ENCODE measurements at places on chromosomes 5 and 9.
A peak's percentile ranks its signal among the peaks of the same experiment; 100 is the strongest.

GRCh38 chr9:113999256-114000062, 78.6 kb downstream of the AMBP start:
- no peak for DNase-seq

DNA sequence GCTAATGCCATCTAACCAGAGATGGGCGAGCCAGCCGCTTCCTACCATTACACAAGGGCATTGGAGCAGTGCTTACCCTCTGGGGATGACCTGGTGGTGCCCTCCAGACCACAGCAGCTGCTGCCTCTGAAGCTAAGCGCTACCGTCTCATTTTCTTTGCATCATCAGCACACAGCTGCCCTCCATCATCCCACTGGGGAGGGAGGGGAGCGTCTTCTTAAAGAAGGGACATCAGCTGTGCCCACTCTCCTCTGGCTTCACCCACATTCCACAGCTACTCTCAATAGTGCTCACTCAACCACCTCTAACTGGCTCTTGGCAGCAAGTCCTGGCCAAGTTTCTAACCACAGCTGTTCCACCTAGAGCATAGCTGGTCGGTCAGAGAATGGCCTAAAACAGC, 503.4 kb downstream of the NFIB start:
- DNase-seq: no peak

DNA sequence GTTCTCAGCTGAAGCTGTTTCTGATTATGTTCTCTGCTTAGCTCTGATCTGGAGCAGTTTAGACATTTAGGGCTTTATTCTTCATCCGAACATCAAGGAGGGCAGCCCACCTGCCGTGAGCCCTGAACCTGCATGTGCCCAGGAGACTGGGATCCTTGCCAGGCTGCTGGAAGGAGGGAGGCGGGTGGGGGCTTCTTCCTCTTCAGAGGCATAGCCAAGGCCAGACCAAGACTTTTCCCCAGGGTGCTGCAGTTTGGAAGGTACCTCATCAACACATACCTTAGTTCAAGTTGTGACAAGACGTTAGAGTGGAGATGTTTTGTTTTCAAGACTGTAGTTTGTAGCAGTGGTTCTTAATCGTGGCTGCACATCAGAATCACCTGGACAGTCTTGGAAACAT, 64.9 kb downstream of the RALGPS1 start:
- no peak for DNase-seq

GRCh38 chr9:13171261-13171660, 108.2 kb downstream of the MPDZ start:
- no peak for DNase-seq

- DNase-seq: no peak
Observed at GRCh38 chr9:78470216-78470615, 173.3 kb downstream of the PSAT1 start.

DNA sequence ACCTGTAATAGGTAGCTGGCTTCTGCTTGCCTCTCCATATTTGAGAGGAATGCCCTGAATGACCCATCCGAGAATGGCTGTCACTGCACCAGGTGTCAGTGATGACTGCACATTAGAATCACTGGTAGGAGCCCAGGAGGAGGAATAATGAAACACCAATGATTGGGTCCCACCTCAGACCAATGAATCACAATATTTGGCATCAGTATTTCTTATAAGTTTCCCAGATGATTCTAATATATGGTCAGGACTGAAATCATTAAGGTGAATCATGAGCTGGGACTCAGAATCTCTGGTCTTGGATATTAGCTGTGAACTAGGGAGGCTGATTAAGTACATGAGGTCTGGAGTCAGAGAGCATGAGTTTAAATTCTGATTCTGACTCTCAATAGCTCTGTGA, 23.4 kb downstream of the ARSB start:
- DNase-seq: no peak

- DNase-seq: no peak
Observed at GRCh38 chr9:92887880-92888338, 10.1 kb upstream of the ZNF484 start.

DNA sequence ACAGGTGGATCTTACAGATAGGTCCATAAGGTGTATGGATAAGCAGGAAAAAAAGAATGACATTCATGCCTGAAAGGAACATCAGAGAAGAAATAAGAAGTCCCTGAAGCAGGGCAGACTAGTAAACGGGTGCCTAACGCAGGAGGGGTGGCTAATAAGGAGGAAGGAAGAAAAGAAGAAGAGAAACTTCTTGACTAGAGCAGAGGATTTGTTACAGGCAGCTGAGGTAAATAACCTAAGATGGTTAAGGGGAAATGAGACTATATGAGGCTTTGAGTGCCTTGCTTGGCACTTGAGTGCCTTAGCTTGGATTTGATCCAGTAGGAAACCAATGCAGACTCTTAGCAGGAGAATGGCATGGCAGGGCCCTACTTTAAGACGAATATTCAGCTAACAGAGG, 313.5 kb upstream of the PDE4D start:
- DNase-seq: no peak

- DNase-seq: no peak
Observed at GRCh38 chr5:99600952-99601351, 672.1 kb upstream of the CHD1 start.

GRCh38 chr9:79962836-79963235, 391.1 kb downstream of the TLE4 start:
- no peak for DNase-seq

GRCh38 chr9:120477534-120478001, 102.4 kb downstream of the CDK5RAP2 start:
- peak; percentile 3 for DNase-seq

GRCh38 chr9:86795047-86795442, 152.3 kb downstream of the GAS1 start:
- DNase-seq: no peak

DNA sequence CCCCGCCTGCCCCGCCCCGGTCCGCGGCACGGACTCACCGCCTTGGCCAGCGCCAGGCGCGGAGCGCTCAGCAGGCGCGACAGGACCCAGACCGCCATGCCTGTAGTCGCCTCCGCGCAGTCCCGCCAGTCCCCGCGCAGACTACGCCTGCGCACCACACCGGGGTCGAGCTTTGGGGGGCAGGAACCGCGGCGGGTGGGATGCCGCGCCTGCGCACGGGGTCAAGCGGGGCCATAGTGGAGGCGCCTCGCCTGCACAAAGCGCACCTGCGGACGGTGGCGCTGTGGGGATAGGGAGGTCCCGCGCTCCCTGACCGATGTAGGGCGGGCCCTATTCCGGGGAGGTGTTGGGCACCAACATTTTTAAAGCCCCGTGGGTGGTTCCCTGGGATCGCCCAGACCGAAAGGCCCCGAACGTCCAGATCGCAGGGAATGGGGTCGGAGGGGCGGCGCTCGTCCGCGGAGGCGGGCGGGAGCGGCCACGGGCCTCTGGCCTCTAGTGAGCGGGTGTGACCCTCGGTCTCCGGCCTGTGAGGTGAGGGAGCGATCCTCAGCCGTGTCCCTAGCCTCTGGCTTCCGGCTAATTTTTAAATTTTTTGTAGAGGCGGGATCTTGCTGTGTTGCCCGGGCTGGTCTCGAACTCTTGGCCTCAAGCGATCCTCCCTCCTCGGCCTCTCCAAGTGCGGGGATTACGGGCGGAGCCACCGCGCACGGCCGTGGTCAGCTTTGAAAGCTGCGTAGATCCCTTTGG, 70.8 kb upstream of the LPCAT1 start:
- peak; percentile 67 for DNase-seq

- no peak for DNase-seq
Observed at GRCh38 chr9:110260911-110261310, 4.6 kb upstream of the TXN start.

- DNase-seq: no peak
Observed at GRCh38 chr9:68496356-68496755, 44.3 kb downstream of the TMEM252 start.

DNA sequence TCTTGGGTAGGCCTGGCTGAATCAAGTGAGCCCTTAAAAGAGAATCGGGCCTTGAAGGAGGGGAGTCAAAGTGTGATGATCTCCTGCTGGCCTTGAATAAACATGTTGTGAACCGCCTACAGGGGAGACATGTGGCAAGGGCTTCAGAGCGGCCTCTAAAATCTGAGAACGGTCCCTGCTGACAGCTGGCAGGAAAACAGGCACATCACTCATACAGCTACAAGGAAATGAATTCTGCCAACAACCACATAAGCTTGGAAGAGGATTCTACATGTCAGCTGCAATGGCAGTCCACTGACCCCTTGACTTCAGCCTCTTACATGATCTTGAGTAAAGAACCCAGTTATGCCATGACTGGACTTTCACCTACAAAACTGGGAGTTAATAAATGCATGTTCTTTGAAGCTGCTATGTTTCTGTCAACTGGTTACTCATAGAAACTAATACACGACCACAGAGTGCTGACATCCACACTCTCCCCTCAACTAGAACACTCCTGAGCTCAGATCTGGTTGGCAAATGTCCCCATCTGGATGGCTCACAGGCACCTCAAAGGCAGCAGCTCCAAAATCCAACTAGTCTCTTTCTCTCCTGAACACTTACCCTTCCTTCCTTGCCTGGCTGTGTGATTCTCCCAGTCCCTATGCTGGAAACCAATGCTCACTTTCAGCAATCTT, 333.1 kb downstream of the ASTN2 start:
- no peak for DNase-seq

DNA sequence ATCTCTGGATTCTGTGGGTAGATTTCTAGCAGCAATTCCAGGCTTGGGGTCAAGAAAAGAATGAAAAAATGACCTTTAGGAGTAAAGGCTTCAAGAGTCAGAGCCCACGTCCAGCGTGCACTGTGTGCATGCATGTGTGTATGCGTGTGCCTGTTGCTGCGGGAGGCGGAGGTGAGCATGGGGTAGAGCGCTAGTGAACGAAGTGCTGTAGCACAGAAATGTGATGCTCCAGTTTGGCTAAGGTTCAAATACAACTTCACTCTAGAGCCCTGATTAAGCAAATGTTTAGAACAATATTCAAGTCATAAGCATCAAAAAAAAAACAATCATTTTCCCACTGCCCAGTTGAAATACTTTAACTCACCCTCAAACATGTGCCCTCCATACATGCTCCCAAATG, 403.9 kb downstream of the ZNF608 start:
- no peak for DNase-seq

DNA sequence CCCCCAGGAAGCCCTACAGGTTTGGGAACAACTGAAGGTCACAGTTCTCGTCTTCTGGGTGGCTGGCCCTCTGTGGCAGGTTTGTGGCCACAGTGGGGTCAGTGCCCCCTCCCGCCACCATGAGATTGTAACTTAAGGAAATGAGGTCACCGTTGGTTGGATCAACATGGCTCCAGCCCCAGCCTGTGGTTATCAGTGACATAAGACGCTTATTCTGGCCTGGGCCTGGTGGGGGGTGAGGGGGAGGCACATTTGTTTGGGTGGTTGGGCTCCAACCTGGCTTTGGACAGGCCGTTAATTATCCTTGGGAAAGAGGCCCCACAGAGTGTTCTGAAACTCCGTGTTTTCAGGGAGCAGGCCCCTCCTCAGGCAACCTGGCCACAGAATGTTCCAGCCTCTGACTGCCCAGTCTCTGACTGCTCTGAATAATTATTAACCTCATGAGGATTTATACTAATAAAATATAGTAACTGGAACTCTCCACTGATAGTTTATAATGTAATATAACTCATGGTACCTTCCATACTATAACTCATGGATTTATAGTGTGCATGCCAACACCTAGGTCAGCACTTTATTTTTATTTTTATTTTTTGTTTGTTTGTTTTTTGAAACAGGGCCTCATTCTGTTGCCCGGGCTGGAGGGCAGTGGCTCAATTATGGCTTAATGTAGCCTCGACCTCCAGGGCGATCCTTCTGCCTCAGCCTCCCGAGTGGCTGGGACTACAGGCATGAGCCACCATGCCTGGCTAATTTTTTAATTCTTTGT, 58.0 kb upstream of the RPL26L1 start:
- DNase-seq: no peak

DNA sequence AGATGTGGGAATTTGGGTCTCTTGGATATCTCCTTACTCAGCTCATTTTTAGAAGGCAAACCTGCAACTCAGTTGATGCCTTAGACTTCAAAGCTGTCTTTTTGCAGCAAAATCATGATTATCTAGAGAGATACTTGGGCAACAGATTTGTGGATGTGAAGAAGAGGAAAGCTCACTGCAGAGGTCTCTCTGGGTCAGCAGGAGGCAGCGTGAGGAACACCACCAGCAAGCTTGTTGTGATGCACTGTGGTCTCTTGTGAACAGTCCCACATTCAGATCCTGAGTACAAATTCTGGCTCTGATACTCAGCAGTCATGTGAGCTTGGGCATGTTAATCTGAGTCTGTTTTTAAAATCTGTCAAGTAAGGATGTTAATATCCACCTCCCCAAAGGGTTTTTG, 26.3 kb upstream of the DMRT3 start:
- no peak for DNase-seq

DNA sequence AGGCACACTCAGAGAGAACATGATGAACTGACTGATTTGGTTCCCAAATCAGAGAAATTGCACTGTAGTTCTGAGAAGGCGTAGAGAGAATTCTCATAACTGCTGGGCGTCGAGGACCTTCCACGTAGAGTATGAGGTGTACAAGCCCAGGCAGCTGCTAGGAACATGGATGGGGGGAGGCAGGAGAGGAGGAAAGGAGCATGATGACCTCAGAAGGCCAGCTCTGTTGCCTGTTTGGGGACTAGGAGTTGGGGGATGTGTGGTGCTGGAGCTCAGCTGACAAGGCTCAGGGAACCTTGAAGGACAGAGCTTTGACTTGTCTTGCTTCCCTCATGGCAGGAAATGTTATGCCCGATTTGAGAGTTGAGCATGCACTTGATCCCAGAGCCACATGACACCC, 485.4 kb downstream of the IRX1 start:
- DNase-seq: no peak

DNA sequence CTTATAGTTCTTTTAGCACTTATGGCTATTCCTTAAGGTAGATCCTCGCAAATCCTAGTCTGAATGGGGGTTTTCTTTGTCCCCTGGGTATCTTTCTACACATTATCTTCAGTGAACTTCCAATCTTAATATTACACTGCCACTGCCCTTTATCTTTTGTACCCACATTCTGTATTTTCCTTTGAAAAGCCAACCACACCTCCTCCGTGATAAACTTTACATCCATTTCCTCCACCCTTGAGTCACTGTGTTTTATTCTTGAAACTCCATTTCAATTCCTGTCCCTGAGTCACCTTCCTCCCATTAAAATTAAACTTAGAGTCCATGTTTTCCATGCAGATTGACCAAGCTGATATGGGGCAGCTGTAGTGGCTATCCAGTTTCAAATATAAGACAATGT, 43.2 kb upstream of the RICTOR start:
- DNase-seq: no peak

- DNase-seq: no peak
Observed at GRCh38 chr9:100579665-100580064, 1.8 kb downstream of the CAVIN4 start.

DNA sequence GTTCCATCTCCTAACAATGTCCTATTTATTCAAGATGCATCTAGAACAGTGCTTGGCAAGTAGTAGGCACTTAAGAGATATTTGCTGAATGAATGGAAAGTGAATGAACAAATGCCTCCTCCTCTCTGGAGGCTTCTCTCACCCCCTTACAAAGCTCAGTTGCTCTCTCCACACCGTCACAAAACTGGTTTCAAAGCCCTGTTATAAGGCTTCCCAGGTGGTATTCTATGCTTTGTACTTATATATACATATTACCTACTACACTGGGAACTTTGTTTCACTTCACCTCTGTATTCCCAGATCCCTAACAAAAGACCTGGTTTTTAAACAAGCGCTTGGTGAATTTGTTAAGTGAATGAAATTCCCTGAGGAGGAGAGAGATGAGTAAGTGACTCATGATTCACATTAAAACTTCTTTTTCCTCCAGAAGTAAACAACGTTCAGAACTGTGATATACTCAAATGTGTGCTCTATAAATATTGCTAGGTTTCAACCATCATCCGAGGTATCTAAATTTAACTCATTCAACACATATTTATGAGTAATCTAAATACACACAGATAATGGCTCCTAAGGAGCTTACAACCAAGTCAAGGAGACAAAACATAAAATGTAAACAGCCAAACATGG, 36.0 kb downstream of the DENND1A start:
- DNase-seq: no peak

GRCh38 chr5:85453026-85453349, 1068.3 kb upstream of the EDIL3 start:
- no peak for DNase-seq

Data from stimulated activated CD4-positive, alpha-beta T cell treated with anti-CD3 and anti-CD28 coated beads, Interleukin-4, amount 100 ng/mL, for 4 hours (primary cell).